ENCODE measurements at places on chromosomes 3 and 15. TPM values are rescaled to one million over a fixed set of nuclear protein-coding genes. Genes with fewer than 3 reads are reported as not detected.

The EXD1 gene
- not detected for total RNA-seq

DNA sequence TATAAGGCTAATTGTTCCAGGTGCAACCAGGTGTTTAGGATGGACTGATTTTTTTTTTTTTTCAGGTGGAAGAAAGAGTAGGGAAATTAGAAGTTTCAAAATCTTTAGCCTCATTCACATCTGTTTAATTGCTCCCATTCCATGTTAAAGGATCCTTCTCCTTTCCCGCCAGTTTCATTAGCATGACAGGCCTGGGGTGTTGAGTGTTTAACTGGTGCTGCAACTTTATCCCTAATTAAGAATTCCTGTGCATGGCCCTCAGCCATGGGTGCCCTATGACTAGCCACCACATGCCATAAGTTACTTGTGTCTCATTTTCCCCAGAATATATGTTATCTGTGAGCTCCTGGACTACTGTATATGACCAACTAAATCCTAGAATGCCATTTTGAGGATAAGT lies 501.4 kb downstream of the NSUN3 start:
- no peaks in the 10 kb centered on the region for H3K27me3 ChIP-seq
- no peak for DNase-seq
- no peaks in the 10 kb centered on the region for H3K4me1 ChIP-seq
- no peak overlapping the region for H3K4me3 ChIP-seq

The UPK1B gene
- not detected for total RNA-seq

DNA sequence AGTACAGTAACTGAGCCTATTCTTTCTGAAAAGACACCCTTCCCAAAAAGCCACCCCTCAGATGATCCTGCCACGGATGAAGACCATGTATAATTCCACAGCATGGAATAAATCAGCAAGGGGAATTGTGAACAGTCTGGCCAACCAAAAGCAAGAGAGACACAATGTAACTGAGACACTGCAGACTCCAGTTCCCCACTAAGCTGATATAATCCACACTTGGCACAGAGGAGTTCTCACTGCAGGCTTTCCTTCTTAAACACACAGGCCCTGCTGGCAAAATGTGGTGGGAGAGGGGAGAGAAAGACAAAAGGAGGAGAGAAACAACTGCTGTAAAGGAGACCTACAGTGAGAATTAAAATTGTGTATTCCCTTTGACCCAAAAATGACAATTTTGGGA lies 12.7 kb downstream of the GPR156 start:
- H3K27ac ChIP-seq, result no peak overlapping the region
- no peak for DNase-seq
- no peaks in the 10 kb centered on the region for H3K36me3 ChIP-seq
- peaks cover 4% of the 10 kb centered on the region for H3K4me1 ChIP-seq
- no peaks in the 10 kb centered on the region for H3K27me3 ChIP-seq

GRCh38 chr3:72177075-72178050 lies 392.4 kb upstream of the PROK2 start:
- no peaks in the 10 kb centered on the region for H3K36me3 ChIP-seq
- peaks cover 3% of the 10 kb centered on the region for H3K27me3 ChIP-seq
- no peak overlapping the region for H3K27ac ChIP-seq
- no peak for DNase-seq
- no peak overlapping the region for H3K4me3 ChIP-seq
- H3K4me1 ChIP-seq, result no peaks in the 10 kb centered on the region

- DNase-seq, result peak; percentile 90
- no peaks in the 10 kb centered on the region for H3K27me3 ChIP-seq
- peak overlapping the region; percentile 94 for H3K27ac ChIP-seq
- no peak overlapping the region for H3K4me3 ChIP-seq
These were observed 37.6 kb downstream of the OSTN start for GRCh38 chr3:191236646-191237045.

GRCh38 chr15:53786401-53786800 lies 26.9 kb upstream of the WDR72 start:
- DNase-seq, result no peak
- H3K36me3 ChIP-seq, result no peaks in the 10 kb centered on the region
- no peaks in the 10 kb centered on the region for H3K4me1 ChIP-seq
- no peak overlapping the region for H3K4me3 ChIP-seq
- peaks cover 6% of the 10 kb centered on the region for H3K27me3 ChIP-seq

The PPIB gene
- total RNA-seq, result 450 TPM

DNA sequence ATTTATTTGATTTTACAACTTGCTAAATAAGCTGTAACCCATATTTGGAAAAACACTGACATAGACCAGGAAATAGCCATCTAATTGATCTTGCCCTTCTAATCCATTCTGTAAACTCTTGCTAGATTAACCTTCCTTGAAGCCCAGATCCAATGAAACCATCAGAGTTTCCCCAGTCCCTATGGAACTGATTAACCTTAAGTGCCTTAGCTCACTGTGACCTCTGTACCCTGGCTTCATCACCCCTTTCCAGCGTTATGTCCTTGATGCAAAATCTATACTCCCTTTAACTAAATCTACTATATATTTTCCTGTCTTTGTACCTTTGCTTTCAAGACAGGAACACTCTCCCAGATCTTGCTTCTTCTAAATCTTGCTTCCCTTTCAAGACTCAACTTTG lies 42.9 kb upstream of the CADPS start:
- no peak overlapping the region for H3K27ac ChIP-seq
- H3K4me1 ChIP-seq, result no peaks in the 10 kb centered on the region
- no peaks in the 10 kb centered on the region for H3K27me3 ChIP-seq
- H3K4me3 ChIP-seq, result no peak overlapping the region

DNA sequence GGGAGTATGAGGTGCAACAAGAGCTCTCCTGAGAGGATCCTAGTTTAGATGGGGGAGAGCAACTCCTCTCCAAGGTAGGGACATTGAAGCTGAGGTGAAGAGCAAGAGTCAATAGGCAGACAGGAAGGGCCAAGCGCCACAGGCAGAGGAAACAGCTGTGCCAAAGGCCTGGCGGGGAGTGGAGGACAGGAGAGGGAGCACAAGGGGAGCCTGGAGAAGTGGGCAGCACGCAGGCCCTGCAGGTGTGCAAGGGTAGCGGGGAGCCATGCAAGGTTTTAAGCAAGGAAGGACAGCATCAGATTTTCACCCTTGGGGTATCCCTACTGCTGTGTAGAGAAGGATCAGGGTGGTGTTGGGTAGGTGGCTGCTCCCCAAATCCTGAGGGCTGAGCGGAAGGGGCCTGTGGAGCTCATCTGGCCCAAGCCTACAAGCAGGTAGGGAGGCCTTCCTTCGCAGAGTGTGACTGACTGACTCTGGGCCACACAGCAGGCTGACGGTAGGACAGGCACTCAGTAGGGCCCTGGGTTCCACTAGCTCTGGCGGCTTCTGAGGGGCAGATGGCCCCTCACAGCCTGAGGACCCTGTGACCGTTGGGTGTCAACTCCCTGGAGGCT lies 13.3 kb downstream of the CHST13 start:
- H3K27ac ChIP-seq, result no peak overlapping the region
- DNase-seq, result no peak
- no peak overlapping the region for H3K4me3 ChIP-seq
- no peaks in the 10 kb centered on the region for H3K36me3 ChIP-seq
- peaks cover 41% of the 10 kb centered on the region for H3K27me3 ChIP-seq

The C3orf20 gene
- not detected for total RNA-seq

- H3K36me3 ChIP-seq, result no peaks in the 10 kb centered on the region
- no peaks in the 10 kb centered on the region for H3K27me3 ChIP-seq
- H3K4me3 ChIP-seq, result no peak overlapping the region
These were observed 119.9 kb upstream of the FEZF2 start for GRCh38 chr3:62493109-62493801.

DNA sequence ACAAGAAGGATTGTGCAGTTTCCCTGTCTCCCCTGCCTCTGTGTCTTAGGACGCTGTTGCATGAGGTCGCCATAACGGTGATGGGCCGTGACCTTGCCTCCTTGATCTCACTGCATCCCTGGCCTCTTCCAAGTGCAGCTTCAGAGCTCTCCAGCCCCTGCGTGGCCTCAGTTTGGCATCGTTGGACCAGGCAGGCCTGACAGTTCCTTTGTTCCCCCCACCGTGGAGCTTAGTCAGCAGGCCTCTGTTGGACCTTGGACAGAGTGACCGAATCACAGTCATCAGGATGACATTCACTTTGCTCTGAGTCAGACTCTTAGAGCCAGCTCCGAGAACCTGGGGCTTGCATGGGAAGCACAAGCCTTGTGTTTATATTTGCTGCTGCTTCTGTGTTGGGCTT lies 139.4 kb downstream of the OPA1 start:
- peak; percentile 90 for DNase-seq
- no peaks in the 10 kb centered on the region for H3K36me3 ChIP-seq
- no peak overlapping the region for H3K4me3 ChIP-seq
- peaks cover 12% of the 10 kb centered on the region for H3K4me1 ChIP-seq
- no peak overlapping the region for H3K27ac ChIP-seq

GRCh38 chr3:44476963-44477311 lies 533 bp downstream of the ZNF445 start:
- DNase-seq, result no peak
- peaks cover 5% of the 10 kb centered on the region for H3K4me1 ChIP-seq
- peak overlapping the region; percentile 83 for H3K4me3 ChIP-seq
- no peak overlapping the region for H3K27ac ChIP-seq
- H3K36me3 ChIP-seq, result no peaks in the 10 kb centered on the region
- H3K27me3 ChIP-seq, result no peaks in the 10 kb centered on the region

DNA sequence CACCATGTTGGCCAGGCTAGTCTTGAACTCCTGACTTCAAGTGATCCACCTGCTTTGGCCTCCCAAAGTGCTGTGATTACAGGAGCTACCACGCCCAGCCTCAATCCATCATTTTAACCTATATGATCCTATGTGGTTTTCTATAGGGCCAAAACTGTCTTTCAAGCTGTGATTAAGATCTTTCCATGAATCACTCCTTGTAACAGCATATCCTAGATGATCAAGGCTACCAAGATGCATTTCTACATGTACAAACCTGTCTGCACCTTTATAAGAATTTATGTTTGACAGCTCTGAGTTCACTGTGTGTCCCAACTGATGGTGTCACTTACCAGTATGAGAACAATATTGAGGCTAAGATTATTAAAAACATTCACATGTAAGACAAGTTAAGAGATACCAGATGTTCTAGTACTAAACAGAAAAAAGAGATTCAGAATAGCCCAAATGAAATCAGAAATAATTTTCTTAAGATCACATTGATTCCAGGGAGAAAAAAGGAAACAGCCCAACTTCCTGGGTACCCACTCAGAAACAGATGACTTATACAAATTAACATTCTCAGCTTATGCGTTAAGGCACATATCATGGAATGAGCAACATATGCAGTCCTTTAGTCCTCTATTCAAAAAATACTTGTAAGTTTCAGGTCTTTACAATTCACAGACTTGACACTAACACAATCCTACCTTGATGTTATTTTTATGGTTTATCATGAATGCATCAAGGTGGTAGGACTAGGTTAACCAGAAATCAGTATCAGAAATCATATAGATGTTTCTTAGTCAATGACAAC lies 24.8 kb upstream of the PPIB start:
- H3K4me3 ChIP-seq, result no peak overlapping the region
- no peak overlapping the region for H3K27ac ChIP-seq
- peak; percentile 4 for DNase-seq
- H3K27me3 ChIP-seq, result no peaks in the 10 kb centered on the region
- no peaks in the 10 kb centered on the region for H3K4me1 ChIP-seq

DNA sequence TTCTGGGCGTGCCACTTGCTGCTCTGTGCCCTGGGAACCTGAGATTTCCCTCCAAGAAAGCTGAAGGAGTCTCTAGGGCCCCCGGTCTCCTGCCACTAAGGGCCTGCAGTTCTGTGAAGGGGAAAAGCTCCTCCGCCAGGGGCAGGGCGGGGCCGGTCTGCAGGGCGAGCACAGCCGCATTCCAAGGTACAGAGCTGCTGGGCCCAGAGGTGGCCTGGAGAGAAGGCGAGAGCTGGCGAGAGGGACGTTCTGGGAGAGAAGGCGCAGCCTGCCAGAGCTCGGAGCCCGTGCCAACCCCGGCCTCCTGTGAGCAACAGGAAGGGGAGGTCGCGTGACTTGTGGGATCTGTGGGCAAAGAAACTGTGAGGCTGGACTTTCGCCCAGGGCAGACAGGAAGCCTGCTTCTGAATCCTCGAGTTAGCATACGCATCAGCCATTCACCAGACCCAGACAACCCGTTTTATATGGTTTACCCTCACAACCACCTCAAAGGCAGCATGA lies 500.4 kb downstream of the SHQ1 start:
- no peaks in the 10 kb centered on the region for H3K27me3 ChIP-seq
- H3K4me1 ChIP-seq, result peaks cover 12% of the 10 kb centered on the region
- no peaks in the 10 kb centered on the region for H3K36me3 ChIP-seq

Measured in PC-3 (cell line).